Stimulated activated CD4-positive, alpha-beta T cell treated with anti-CD3 and anti-CD28 coated beads, Interleukin-1b, Interleukin-23, amount 100 ng/mL, for 1 hour (primary cell): ENCODE measurements at places on chromosomes 4 and X.

DNA sequence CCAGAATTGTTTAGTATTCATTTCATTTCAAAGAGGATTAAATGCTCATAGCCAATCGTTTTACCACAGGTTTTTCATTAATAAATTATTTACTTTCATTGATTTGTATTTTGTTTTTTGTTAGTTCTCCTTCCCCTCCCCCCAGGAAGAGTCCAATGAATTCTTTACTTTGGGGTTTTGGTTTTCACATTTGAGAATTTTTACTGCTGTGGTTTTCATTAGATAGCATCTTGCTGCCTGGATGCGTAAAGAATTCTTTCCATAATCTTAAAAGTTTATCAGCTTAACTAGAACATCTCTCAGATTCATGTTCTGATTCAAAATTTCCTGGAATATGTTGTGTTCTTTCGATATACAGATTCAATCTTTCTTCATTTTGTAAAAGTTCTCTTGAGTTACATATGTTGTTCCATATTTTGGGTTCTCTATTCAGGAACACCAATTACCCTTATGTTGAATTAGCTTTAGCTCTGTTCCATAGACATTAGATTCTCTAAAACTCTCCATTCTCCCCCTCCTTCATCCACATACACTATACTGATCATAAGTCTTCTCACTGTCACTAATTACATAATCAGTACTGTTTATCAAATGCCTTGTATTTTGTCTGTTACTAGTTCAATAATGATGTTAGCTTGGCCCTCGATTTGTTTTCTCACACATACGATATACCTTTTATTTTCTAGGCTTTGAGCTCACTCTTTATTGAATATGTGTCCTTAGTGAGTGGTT lies 184.4 kb downstream of the CAMK2D start:
- DNase-seq: no peak

DNA sequence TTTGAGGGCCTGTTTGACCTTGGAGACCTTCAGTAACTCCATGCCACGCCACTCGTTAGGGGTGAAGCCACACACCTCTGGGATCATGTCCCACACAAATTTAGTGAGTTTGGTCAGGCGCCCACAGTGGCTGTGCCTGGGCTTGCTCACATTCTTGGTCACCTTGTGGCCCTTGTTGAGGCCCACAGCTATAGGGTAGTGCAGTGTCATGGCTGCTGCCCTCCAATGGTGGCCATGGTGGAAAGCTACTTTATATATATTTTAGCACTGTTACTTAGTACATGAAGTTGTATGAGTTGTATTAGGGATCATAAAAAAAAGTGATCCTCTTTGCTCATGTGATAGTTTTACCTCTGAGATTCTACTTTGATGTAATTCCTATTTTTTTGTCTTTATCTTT lies 985 bp upstream of the CXCL11 start:
- DNase-seq: no peak

GRCh38 chr4:8350352-8350751 lies 80.8 kb downstream of the HTRA3 start:
- no peak for DNase-seq

DNA sequence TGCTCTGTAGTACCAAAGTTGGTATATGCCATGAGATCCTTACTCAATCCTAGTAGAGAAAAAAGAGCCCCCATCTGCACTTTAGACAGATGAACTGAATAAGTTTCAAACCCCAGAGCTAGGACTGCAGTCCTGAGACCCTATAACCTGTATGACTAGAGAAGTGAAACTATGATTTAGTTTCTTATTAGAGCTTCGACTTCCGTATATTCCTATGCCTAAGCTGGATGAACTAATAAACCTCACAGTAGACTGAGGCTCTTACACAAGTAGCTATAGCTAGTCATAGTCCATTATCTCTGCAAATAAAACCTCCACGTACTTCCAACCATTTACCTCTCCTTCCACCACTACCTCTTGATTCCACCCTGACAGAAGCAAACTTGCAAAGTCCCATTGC lies 6.3 kb upstream of the OTUD4 start:
- DNase-seq: no peak

GRCh38 chr4:11746734-11747133 lies 318.0 kb upstream of the HS3ST1 start:
- DNase-seq: no peak

GRCh38 chr4:7827566-7827965 lies 112.1 kb downstream of the AFAP1 start:
- DNase-seq: no peak

DNA sequence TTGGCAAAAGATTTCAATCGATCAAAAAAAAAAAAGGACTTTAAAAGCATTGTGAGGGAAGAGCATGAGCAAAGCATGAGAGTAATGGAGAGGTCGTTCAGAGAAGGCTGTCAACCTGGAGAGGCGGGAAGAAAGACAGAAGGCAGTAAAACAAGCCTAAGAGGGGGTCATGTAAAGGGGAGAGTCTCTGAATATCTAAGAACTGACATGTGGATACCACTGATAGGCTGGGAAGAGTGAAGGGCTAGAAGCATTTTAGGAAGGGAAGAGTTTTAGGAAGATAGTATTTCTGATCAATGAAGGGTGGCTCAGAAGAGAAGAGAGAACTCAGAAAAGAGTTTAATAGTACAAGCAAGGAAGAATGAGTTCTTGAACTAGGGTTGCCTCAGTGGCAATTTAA lies 7.5 kb downstream of the FAM9C start:
- DNase-seq: no peak

GRCh38 chr4:46267866-46268265 lies 122.1 kb downstream of the GABRA2 start:
- no peak for DNase-seq

DNA sequence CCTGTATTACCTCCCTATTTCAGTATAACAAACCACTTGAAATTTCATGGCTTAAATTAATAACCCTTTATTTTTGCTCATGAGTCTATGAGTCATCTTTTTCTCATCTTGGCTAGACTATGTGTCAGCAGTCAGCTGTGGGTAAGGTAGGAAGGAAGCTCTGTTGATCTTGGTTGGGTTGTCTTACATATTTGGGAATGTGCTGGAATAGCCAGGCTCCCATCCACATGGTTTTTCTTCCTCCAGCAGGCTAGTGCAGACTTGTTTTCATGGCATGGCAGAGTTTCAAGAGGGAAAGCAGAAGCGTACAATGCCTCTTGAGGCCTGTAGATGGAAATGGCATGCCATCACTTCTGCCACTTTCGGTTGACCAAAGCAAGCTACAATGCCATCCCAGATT lies 89.7 kb downstream of the LINC00632 start:
- DNase-seq: no peak

DNA sequence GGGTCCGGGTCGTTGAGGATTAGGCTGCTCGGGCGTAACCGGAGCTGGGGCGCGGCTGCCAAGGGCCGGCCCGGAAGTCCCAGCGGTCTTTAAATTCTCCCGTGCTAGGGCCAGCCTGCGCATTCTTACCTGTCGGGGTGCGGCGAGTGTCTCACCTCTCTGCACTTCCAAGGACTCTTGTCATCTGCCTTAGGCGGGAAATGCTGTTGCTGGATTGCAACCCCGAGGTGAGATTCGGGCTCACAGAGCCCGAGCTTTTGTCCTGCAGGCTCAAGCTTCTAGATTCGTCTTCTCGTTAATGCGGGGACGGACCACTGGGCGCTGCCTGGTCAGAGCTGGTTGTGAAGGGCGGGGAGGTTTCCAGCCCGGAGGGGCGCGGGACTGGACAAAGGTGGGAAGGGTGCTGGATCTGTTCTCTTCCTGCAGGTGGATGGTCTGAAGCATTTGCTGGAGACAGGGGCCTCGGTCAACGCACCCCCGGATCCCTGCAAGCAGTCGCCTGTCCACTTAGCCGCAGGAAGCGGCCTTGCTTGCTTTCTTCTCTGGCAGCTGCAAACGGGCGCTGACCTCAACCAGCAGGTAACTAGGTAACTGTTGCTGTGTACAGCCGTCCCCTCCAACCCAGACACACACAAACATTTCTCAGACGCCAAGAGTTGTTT lies at the start of gene ANKRD37:
TSS of gene ANKRD37 (plus strand) at position 118 of the 662 bp plus-strand sequence. CDS start at position 201, 83 bp downstream.
- no peak for DNase-seq

DNA sequence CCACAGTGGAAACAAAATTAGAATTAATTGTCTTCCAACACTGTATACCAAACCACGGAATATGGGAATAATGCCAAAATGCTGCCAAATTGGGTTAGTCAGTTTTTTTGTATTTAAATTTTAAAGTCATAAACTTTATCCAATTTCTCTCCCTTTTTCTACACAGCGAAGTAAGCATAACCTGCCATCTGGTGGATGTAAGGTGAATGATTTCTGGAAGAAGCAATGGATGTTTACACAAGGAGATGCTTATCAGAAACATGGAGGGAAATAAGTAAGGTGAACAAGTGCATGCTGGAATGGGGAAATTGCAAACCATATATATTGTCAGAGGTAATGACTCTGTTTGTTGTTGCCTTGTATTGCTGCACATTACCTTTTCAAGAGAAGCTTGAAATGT lies 691.9 kb downstream of the TECRL start:
- DNase-seq: no peak

DNA sequence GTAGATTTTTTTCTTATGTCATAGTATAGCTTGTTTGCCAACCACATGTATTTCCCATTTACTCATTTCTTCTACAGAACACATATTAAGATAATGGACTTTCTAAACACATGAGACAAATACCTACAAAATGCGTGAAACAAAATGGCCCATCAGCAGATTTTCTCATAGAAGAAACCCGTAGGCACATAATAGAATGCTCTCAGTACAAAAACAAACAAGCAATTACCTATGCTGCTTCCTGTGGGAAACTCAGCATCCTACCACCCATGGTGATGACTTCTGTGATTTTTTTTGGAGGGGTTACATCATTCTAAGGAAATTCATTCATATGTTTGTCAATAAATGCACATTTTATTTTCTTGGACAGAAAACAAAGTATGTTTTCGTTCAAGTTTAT lies 343.6 kb downstream of the SPRY1 start:
- DNase-seq: no peak

DNA sequence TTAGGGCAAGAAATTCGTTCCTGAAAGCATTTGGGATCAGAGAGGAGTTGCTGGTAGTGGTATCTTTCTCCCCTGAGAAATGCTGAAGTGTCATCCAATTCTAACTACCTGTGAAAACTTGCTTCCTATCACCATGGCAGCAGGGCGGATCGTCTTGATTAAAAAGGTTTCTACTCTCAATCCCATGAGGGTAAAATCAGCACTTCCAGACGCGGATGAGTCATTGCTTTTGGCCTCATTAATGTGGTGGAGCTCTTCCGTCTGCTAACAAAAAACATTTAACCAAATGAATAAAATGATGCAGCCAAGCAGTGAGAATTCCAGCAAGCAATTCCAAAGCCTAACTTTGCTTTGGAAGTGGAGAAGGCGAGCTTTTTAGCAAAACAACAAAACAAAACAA lies 325.6 kb downstream of the CAMK2D start:
- DNase-seq: no peak

GRCh38 chr4:140291259-140291658 lies 82.2 kb upstream of the SCOC start:
- DNase-seq: no peak

- DNase-seq: no peak
Observed at GRCh38 chr4:104758574-104758973, 263.9 kb upstream of the CXXC4 start.

DNA sequence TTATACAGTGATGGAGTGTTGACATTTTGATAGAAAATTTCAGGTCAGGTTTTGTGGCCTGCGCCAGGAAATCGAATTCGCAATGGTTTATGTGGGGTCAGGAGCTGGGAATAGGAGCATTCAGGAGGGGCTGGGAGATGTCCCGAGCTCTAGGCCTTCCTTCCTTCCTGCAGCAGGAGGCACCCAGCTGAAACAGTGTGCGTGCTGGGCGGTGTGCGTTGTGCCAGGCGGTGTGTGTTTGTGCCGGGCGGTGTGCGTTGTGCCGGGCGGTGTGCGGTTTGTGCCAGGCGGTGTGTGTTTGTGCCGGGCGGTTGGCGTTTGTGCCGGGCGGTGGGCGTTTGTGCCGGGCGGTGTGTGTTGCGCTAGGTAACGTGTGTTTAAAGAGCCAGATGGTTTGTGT lies 1.7 kb downstream of the UVSSA start:
- DNase-seq: no peak

- no peak for DNase-seq
Observed at GRCh38 chr4:74449571-74450297, 4.8 kb downstream of the AREG start.

- no peak for DNase-seq
Observed at GRCh38 chrX:69179380-69179911, 14.2 kb upstream of the PJA1 start.

DNA sequence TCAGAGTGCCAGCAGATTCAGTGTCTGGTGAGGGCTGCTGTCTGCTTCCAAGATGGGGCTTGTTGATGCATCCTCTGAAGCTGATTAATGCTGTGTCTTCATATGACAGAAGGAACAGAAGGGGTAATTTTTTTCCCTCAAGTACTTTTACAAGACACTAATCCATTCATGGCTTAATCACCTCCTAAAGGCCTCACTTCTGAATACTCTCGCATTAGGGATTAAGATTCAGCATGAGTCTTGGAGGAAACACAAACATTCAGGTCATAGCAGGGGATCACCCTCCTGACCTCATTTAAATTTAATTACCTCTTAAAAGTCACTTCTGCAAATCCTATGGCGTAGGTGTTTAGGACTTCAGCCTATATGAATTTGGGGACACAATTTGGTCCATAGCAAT lies 1145.5 kb upstream of the PCDH10 start:
- DNase-seq: no peak
